CD8-positive, alpha-beta T cell (primary cell): ENCODE measurements at places on chromosomes 2 and 18.
A peak's percentile ranks its signal among the peaks of the same experiment; 100 is the strongest.

- DNase-seq = no peak
Measured at GRCh38 chr2:73828389-73828817, 358 bp upstream of the STAMBP start.

DNA sequence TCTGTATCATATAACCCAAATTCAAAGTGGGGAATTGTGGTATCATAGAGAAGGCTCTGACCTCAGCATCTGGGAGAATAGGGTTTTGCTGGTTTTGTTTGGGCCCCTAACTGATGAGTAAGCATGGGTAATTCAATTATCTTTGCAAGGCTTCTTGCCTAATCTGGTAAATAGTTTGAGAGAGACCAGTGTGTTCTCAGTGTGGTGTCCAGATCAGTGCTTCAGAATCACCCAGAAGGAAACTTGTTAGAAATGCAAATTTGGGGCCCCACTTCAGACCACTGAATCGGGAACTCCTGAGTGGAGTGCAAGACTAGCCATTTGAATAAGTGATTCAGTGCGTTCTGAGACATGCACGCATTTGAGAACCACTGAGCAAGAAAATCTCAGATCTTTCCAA, 282.7 kb downstream of the EPHA4 start:
- DNase-seq = no peak

- DNase-seq = no peak
Measured at GRCh38 chr2:186695081-186695756, 1.4 kb downstream of the FAM171B start.

DNA sequence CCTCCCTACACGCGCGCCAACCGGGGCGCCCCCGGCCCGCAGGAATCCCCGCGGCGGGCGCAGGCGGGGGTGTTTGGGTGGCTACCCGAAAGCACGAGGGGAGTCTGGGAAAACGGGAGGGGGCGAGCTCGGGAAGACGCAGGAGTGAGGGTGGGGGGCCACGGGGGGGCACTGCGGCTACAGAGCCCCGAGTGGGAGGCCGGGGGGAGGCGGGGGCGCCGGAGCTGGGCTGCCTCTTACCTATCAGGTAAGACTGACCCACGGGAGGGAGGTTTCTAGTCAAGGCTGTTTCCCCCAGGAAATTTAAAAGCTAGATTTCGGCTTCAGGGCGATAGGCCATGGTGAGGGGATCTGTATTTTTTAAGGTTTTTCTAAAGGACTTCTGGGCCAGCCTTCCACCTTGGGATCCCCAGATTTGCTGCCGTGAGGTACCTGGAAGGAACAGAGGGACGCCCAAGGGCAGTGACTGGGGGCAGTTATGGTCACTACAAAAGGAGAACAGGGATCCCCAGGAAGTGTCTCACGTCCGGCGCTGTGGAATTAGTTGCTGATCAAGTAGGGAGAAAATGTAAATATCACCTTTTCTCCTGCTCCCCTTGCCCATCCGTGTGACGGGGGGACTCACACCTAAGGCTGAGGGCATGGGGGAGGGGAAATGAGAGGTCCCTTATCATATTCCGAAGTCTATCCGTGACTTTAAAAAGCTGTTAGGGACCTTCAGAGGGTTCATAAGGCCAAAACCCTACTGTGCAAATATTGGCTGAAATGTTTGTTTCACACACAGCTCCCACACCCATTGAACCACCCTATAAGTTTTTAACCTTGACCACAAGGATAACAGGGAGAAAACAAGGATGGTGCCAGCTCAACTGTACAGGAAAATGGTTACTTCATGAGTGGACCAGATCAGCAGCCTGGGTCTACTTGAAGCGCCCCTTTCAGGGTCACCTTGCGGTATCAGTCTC, 638 bp upstream of the IRS1 start:
- no peak for DNase-seq

DNA sequence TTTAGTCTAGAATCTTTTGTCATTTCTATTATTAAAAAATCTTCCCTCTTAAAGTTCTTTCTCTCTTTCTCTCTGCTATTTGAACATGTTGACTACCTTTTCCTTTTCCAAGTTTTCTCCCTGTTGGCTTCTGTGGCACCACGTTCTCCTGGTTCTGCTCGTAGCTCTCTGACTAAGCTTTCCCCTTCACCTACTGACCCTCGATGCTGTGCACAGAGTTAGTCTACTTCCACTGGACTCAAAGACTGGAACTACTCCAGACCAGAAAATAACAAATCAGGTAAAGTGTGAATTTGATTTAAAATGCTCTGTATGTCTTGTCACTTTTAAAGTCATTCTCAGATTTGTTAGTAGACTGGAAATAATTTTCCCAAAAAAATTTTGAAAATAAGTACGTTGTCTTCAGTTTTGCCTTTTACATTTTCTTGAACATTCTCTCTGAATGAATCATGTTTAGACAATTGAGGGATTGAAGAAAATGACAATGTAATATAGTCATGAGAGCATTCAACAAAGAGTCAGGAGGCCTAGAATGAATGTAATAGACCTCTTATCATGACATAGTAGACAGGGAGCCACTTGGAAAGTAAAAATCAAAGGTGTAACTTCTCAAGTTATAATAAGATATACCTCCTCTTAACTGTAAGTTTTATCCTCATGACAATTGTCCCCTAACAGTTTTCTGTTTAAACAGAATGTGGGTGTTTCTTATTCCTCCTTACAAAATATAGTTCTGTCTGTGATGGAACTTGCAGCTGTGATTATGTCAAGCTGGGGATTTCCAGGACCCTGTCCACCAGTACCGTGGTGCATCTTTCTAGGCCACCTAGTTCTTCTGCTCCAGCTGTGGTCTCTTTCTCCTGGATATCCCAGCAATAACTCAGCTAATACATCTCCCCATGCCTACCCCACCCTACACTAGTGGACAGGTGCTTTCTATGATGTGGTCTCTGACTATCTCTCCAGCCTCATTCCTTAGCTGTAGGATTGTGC, 25.5 kb downstream of the ITPRID2 start:
- DNase-seq = no peak

GRCh38 chr2:233446606-233447305, 92.5 kb downstream of the DGKD start:
- no peak for DNase-seq

GRCh38 chr18:70621710-70622109, 332.9 kb downstream of the SOCS6 start:
- peak; percentile 22 for DNase-seq

DNA sequence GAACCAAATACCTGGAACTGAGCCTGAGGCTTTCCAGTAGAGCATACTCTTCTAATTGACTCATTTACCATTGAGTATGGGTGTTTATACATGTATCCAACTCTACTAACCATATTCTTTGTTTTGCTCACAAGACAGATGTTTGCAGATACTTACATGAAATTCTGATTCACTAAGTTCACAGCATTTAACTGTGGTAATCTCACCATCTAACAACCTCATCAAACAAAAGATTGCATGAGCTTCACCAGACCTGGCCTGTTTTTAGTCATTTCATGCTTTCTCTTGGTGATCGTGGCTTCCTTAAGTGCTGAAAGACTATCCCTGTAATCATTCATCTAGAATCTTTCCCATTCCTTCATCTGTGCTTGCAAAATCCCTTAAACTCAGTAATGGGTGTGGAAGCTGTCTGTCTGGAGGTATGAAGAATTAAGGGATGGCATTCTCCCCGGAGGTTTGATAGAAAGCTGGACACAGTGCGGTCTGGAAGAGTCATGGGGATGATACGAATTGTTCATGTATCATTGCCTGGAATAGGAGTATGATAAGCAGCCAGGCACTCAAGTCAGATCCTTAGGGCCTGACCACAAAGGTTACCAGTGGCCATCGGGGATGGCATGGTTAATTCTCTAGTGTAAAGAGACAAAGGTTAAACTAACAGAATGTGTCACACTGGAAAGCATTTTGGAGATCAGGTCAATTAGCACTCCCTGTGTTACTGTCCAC, 42.0 kb upstream of the IL1R1 start:
- DNase-seq = no peak

DNA sequence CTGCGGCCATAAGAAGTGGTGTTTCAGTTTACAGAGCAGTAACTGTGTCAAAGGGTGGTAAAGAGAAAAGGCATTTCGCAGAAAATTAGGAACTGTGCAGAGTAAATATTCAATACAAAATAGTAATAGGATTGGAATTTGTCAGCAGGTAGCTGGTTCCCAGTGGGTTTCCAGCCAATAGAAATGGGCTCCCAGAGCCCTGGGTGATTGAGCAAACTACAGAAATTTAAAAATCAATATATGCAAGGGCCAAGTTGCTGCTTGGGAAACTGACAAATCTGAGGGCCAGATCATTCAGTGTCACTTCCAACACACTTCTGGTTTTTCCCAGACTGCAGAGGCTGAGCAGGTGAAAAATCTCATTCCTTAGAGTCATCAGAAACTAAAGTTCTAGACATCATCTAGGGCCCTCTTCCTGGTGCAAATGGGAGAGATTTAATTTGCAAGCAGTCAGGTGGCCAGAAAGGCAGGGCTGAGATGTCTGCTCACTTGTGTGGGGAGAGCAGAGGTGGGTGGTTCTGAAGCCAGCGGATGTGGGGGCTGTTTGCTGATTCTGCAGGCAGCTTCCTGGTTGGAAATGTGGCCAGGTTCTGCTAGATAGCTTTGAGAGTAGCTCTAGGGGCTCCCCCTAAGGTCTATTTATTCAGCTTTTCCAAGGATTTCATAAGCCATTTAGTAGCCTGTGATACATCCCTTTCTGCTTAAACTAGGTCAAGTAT, 182.4 kb downstream of the NCK2 start:
- DNase-seq = peak; percentile 51

DNA sequence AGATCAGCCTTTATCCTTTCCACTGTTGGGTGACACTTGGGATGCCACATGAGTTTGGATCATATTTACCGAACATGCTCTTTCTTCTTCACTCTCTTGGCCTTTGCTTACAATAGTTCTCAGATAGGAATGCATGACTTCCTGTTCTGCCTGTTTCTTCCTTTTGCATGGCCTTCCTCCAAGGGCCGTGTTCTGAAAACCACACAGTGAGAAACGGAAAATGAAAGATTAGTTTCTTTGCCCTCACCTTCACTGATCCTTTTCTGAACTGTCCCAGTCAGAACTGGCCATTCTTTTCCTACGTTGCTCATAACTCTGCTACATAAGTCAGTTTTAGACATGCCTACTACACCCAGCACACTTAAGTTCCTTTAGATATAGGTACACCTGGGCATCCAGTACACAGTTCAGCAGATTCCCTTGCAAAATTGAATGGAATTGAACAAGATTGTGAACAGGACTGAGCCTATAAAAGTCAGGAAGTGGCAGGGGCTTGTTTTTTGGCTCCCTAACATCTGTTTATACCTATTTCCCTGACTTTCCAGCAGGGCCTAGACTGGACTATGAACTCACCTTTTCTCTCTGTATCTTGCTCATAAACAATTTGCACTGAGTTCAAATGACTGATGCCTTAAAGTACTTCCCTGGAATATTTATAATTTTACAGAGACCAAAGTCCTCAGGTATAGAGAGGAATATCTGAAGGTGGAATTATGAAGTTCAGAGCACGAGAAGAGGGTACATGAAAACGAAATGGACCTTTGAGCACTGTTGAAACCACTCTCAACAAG, 186.4 kb upstream of the ST6GAL2 start:
- no peak for DNase-seq

DNA sequence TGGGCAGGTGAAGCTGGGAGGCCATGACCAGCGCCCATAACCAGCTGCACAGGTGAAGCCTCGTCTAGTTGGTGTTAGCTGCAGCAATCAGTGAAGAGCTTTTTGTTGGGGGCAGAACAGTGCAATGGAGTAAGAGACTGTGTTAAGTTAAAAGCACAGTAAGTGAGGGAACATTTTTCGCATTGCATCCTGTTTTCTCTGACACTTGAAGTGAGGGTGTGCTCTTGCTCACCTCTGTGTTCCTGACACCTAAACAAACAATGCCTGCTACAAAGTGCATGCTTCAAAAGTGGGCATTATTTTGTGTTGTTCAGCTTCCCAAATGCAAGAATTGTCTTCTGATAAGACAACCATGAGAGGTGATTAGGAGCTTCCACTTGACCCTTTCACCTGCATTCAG, 324.0 kb upstream of the ACVR2A start:
- no peak for DNase-seq

DNA sequence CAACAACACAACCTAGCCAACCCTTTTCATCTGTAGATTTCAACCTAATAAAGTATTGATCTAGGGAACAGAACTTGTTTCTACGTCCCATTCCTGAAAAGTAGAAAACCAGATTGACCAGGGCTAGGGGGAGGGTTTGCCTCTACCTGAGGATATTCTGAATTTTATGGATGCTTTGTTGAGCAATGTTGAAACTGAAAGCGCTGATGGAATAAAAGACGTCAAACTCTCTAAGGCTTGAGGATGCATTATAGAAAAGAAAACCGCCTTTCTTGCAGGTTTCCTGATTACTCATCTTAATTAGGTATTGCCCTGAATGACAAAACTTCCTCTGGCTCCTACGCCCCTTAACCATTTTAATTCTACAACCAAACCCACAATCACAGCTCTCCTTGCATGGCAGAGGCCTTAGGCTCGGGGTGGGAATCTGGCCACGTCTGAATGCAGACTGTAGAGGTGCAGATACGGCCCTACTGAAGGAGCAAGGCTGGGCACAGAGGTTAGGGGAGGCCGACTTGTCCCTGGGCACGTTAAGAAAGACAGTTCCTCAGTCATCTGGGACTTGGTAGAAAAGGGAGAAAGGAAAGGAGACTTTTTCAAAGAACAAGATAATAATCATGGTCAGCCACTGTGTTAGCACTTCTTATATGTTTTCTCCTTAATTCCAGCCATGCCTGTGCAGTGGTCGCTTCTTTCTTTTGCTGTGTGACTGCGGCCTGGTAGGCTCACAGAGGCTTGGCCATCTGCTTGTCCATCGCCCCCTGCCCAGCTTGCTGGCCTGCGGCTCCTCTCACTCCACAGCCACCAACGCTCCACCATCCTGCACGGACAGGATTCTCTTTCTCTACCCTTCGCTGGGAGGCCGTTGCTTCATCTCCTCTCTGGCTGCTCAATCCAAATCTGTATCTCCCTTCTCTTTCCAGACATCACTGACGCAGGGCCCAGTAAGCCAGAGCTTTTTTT, 209.5 kb downstream of the VAPA start:
- no peak for DNase-seq

DNA sequence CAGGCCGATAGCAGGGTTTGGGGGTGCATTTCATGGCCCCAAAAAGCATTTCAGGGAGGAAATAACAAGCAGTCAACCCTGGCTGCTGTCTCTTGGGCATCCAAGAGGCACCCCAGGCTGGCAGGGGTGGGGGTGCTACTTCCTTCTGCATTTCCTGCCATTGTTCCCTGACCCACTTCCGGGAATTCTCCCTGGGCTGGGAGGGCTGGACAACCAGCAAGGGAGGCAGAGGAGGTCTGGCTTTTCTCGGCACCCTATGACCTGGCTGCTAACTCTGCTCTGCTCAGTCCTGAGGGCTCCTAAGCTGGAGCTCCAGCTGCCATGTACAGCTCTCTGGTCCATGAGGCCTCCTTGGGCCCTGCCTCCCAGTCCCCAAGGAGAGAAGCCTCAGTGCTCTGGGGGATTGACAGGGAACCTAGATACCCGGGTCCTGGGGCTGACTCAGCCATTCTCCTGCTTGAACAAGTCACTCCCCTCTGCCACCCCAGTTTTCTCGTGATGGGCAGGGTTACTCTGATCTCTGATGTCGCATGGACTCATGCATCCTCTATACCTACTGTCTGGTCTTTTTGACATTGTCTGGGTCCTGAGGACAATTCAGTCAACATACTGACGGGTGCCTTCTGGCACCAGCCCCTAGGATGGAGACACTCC, 47.2 kb downstream of the DYSF start:
- DNase-seq = no peak

GRCh38 chr2:9548506-9548905, 7.1 kb downstream of the ADAM17 start:
- DNase-seq = no peak

GRCh38 chr18:32310774-32311173, 120.9 kb downstream of the MEP1B start:
- DNase-seq = no peak

- DNase-seq = no peak
Measured at GRCh38 chr2:134099273-134099672, 154.6 kb upstream of the MGAT5 start.

- DNase-seq = no peak
Measured at GRCh38 chr2:133457861-133458260, 110.4 kb downstream of the NCKAP5 start.
